H54 (cell line): ENCODE measurements at places on chromosomes 2 and 18.

GRCh38 chr2:183148955-183149354, 24.7 kb downstream of the NUP35 start:
- no peak for DNase-seq

- no peak for DNase-seq
Observed at GRCh38 chr2:100242476-100242875, 79.8 kb downstream of the LONRF2 start.

DNA sequence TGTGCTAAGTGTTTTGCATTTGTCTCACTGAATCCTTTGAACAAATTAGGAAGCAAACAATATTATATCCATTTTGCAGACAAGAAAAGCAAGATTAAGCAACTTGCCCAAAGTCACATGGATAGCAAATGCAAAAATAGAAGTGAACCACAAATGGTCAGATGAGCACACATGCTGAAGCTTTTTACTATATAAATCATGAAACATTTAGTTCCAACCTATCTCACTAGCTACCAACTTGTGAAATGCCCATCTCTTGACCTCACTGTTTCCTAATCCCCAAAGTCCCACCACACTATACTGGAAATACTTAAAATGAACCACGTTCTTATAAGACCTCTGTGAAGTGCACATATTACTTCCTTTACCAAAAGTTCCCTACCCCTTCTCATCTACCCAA, 380.5 kb downstream of the ERBB4 start:
- no peak for DNase-seq

GRCh38 chr2:180781276-180781675, 199.1 kb upstream of the UBE2E3 start:
- DNase-seq, result no peak

- no peak for DNase-seq
Observed at GRCh38 chr2:118249531-118249930, 161.3 kb downstream of the INSIG2 start.

GRCh38 chr2:136129601-136130000, 11.7 kb upstream of the CXCR4 start:
- DNase-seq, result no peak

DNA sequence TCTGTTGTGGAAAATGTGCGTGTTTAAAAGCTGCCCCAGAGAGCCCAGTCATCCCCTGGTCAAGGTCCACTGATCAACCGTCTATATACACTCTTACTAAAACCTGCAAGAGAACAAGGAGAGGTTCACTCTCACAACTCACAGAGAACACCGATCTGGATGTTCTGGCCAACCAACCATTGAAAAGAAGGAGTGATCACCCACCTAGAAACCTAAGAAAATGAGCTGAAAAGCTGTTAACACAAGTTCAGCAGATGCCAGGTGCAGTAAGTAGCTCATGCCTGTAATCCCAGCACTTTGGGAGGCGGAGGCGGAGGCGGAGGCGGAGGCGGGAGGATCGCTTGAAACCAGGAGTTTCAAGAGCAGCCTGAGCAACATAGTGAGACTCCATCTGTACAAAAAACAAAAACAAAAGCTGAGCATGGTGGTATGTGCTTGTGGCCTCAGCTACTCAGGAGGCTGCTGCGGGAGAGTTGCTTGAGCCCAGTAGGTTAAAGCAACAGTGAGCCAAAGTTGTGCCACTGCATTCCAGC, 14.5 kb downstream of the ATG16L1 start:
- DNase-seq, result no peak
